ENCODE measurements at places on chromosomes 16 and 17. TPM values are rescaled to one million over a fixed set of nuclear protein-coding genes. Genes with fewer than 3 reads are reported as not detected.

DNA sequence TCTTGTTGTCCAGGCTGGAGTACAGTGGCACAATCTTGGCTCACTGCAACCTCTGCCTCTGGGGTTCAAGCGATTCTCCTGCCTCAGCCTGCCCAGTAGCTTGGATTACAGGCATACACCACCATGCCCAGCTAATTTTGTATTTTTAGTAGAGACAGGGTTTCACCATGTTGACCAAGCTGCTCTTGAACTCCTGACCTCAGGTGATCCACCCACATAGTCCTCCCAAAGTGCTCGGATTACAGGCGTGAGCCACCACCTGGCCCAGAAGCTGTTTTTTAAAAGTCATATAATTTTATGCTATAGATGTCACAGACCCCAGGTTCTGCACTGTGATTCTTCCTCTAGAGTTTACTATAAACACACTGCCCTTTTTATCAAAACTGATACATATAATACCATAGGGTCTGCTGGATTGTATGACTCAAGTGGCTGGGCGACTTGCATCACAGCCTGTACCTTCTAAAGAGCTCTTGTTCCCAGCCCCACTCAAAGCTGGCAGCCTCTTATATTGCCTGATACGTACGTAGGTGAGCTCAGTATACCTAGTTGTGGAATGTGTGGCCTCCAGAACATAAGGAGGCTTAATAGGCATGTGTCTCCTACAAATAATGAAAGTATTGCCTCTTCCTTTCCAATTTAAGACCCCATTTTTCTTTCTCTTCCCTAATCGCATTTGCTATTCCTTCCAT is 295.8 kb downstream of the ZFHX3 start:
- DNase-seq = no peak

DNA sequence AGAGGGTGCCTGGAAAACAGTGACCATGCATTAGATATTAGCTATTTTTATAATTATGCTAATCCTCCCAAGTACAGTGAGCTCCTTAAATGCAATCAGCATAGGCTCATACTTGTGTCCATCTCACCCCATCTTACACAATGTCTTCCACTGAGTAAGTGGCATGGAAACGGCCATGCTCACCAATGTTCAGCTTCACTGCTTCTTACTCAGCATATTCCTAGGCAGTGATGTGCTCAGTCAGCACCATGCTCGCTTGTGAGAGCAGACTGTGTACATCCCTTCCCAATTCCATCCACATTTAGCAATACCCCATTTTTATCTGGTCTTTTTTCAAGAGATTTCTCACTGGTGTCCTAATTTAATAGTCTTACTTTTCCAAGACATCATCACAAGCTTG is 454.8 kb upstream of the SOX9 start:
- DNase-seq = no peak

DNA sequence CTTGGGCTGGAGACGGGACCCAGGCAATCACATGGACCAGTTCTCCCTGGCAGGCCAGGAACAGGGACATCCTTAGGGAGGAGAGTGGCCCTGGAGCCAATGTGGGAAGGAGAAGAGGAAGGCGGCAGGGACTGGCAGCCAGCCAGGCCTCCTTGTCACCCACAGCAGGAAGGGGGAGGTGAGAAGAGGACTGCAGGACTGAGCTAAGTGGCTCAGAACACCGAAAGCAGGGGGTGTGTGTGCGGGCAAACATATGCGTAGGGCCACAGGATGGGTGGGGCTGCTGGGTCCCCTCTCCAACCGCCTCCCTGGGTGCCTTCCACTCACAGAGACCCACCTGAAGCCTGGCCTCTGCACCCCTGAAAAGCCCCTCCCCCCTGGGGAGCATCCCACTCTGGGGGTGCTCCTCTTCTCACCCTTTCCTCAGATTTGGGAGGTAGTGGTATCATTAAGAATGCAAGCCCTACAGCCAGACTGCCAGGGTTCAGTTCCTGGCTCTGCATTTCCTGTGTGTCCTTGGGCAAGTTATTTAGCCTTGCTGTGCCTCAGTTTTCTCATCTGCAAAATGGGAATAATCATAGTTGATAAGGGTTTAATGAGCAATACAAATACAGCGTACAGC is 8.1 kb downstream of the PNMT start:
- peak; percentile 41 for DNase-seq

Gene CDRT15
- total RNA-seq = not detected

Gene SMIM5
- not detected for total RNA-seq

All from activated naive CD4-positive, alpha-beta T cell treated with anti-CD3 and anti-CD28 coated beads for 36 hours (primary cell).